CD4-positive, alpha-beta T cell treated with Interferon alpha-2 for 1 hour (primary cell): ENCODE measurements at places on chromosomes 5 and 9.
A peak's percentile ranks its signal among the peaks of the same experiment; 100 is the strongest.

GRCh38 chr9:112380102-112380824, at the start of gene HSDL2:
TSS of gene HSDL2 (plus strand) at chr9:112380108. CDS start at chr9:112380164, 56 bp downstream.
- no peak for DNase-seq

GRCh38 chr9:85940275-85940831, 593 bp upstream of the NAA35 start:
- no peak for DNase-seq

GRCh38 chr9:19371942-19372341, 8.1 kb downstream of the RPS6 start:
- DNase-seq = no peak

GRCh38 chr5:96476654-96477053, 43.6 kb upstream of the PCSK1 start:
- no peak for DNase-seq

DNA sequence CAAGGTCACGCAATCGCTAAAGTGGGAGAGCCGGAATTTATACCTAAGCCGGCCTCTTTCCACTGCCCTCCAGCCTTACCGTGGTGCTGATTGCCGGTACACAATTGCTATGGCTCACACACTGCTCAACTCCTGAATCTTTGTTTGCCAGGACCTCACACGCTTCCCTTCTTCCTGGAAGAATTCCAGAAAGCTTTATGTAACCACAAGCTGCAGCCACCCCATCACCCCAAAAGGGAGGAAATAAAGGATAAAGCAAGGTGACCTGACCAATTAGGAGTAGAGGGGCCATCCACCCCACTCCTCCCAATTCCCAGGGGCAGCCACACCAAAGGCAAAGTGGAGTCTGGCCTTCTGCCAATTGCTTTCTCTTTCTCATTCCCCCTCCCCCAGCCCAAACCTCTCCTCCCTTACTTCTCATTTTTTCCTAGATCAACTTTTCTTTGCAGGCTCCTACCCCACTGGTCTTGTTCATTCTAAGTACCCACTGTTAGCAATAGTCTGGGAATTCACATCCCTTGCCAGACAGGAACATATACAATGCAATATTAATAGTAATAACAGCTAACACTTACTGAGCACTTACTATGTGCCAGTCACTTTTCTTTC, 18.0 kb upstream of the CDC23 start:
- DNase-seq = no peak

DNA sequence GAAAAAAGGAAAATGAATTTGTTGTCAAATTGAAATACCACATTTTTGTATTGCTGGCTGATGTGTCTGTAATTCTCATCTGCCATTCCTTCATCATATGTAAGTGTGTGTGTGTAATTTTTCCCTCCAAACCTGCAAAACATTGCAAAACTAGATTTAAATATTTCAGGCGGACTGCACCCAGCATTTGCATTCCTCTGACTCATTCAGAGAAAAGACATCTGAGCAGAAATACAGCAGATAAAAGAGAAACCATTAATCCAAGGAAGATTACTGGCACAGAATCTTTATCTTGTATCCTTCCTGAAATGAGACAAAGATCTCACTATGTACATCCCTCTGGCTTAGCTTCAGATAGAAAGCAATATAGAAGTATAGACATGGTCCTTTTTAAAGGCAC, 275.3 kb downstream of the TMEM38B start:
- no peak for DNase-seq

DNA sequence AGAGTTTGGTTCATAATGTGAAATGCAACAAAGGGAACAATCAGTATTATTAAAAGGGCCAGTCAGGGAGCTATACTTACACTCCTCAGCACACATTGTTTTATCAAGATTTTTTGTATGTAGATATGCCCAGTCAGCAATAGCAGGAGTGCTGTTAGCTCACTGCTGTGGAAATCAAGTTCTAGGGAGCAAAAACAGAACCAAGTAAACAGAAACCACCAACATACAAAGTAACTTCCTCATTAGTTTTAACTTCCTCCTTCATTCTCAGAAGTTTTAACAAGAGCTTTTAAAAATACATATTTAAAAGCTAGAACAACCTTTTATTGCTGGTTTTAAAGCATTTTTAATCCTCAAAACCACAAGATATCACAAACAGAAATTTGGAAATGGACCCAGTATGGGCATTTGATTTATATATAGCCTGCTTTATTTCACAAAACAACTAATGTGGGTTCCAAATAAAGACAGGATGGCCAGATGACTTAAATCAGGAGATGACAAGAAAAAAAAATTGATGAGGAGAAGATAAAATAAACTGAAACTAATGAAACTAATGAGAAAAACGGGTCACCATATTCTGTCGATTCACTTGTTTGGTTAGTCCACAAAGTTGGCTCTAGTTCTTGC, 178.5 kb downstream of the ADAMTS12 start:
- DNase-seq = no peak

- peak; percentile 43 for DNase-seq
Measured at GRCh38 chr9:37531699-37532098, 44.5 kb downstream of the FBXO10 start.

GRCh38 chr9:102911185-102911584, 83.9 kb upstream of the CYLC2 start:
- no peak for DNase-seq

GRCh38 chr9:21326526-21327139, 8.6 kb downstream of the KLHL9 start:
- DNase-seq = no peak

- DNase-seq = no peak
Measured at GRCh38 chr9:100120286-100120685, 21.2 kb downstream of the INVS start.

- no peak for DNase-seq
Measured at GRCh38 chr9:11356067-11356466, 743.3 kb upstream of the PTPRD start.

DNA sequence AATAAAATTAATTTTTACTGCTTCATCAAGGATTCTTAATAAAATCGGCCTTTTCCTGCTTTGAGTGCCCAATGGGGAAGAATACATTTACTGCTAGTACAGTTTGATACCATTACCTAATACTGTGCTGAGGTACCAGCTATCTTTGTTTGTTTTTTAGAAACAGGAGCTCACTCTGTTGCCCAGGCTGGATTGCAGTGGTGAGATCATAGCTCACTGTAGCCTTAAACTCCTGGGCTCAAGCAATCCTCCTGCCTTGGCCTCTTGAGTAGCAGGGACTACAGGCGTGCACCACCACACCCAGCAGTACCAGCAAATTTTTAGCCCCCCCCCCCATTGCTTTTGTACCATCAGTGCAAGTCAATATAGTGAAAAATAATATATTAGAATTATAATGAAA, 13.6 kb upstream of the ANKHD1 start:
- no peak for DNase-seq

DNA sequence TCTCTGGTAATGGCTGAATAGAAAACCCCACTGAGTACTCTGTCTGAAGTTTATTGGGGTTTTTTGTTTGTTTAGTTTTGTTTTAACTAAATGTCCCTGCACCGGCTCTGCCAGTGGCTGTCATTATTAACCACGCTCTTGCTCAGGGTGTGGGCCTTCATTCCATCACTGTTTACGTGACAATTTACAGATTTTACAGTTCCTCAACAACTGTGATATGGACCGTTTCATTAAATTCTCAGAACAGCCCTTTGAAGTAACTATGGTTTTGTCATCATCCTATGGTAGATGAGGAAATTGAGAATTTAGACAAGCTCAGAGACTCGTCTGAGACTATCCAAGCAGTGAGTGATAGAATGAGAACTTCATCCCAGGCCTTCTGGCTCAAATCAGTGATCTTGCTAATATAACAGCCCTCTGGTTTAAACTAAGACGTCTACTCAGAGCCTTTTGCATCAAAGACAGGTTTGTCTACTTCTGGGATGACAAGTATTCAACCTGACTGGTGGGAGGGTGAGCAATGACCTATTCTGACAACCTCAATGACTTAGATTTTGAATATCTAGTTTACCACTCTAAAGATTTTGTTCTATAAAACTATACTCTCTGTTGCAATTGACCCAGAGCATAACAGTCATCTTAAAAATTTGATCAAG, 77.3 kb upstream of the MAP3K1 start:
- DNase-seq = no peak

- peak; percentile 65 for DNase-seq
Measured at GRCh38 chr9:35661756-35662350, 3.1 kb downstream of the ARHGEF39 start.

GRCh38 chr5:30099634-30100033, 1093.9 kb upstream of the CDH6 start:
- no peak for DNase-seq

- no peak for DNase-seq
Measured at GRCh38 chr9:105360344-105360743, 87.5 kb upstream of the FSD1L start.

DNA sequence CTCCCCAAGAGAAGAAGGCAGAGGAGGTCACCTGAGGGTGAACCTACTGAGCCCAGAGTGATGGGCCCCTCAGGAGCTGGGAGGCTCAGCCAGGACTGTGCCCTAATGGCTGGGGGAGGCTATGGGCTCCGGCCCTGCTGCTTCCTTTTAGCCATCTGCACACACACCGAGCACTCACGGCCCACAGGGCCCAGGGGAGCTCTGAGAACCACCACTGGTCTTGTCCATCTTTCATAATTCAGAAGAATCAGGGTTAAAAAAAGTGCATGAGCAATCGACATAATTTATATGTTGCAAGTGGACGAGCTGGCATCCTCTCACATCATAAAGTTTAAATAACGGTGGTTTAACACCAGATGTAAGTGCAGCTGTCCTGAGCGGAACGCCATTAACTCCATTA, 162.1 kb downstream of the FSTL4 start:
- no peak for DNase-seq

GRCh38 chr9:124274226-124274625, 16.5 kb downstream of the NEK6 start:
- no peak for DNase-seq

DNA sequence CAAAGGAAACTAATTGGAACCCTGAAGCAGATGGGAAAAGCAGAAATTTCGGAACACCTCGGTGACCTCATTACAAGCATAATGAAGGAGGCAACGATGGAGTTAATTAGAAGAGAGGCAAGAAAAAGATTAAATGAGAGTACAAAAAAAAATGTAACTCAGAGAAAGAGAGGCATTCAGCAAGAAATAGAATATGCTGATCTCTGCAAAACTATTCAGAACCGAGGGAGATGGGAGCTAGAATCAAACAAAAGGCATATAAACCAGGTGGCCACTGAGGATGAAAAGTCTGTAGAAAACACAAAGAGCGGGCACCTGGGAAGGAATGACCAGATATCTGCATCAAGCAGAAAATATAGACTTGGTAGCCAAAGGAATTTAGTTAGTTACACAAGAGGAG, 118.9 kb downstream of the CETN3 start:
- no peak for DNase-seq

- DNase-seq = no peak
Measured at GRCh38 chr5:16160706-16161105, 18.9 kb downstream of the MARCHF11 start.

GRCh38 chr5:151675611-151676313, 11.0 kb downstream of the SPARC start:
- DNase-seq = no peak

DNA sequence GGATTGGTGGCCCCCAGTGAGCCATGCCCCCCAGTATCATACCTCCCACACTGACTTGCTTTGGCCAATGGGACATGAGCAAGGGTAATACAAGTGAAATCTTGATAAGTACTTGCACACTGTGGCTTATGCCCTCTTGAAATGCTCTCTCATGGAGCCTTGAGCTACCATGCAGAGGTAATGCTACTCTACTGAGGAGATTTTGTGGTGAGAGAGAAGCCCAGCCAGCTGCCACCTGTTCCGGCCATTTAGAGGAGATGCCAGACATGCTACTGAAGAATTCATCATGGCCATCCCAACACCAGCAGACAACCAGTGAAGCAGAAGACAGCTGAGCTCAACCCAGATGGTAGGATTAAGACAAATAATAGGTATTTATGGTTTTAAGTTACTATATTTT, 299.5 kb downstream of the MEF2C start:
- DNase-seq = no peak

GRCh38 chr9:90878562-90878961, 76.9 kb downstream of the SYK start:
- no peak for DNase-seq

- no peak for DNase-seq
Measured at GRCh38 chr5:54794135-54794975, 191.0 kb downstream of the ESM1 start.

GRCh38 chr5:95773335-95774059, 42.4 kb downstream of the RHOBTB3 start:
- peak; percentile 6 for DNase-seq

DNA sequence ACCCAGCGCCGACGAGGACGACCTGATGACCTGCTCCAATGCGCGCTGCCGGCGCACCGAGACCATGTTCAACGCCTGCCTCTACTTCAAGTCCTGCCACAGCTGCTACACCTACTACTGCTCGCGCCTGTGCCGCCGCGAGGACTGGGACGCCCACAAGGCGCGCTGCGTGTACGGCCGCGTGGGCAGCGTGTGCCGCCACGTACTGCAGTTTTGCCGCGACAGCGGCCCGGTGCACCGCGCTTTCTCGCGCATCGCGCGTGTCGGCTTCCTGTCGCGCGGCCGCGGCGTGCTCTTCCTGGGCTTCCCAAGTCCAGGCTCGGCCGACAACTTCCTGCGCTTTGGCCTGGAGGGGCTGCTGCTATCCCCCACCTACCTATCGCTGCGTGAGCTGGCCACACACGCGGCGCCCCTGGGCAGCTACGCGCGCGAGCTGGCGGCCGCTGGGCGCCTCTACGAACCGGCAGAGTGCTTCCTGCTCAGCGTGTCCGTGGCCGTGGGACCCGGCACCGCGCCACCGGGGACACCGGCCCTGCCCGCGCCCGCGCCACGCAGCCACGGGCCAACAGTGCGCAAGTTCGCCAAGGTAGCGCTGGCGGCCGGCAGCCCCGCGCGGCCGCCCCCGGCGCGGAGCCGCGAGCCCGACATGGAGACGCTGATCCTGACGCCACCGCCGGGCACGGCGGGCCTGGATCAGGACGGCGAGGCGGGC, 2.7 kb upstream of the PHPT1 start:
- no peak for DNase-seq

- no peak for DNase-seq
Measured at GRCh38 chr5:19301271-19301670, 686.7 kb downstream of the CDH18 start.

- DNase-seq = peak; percentile 33
Measured at GRCh38 chr5:131514316-131515283, 120.4 kb downstream of the RAPGEF6 start.

DNA sequence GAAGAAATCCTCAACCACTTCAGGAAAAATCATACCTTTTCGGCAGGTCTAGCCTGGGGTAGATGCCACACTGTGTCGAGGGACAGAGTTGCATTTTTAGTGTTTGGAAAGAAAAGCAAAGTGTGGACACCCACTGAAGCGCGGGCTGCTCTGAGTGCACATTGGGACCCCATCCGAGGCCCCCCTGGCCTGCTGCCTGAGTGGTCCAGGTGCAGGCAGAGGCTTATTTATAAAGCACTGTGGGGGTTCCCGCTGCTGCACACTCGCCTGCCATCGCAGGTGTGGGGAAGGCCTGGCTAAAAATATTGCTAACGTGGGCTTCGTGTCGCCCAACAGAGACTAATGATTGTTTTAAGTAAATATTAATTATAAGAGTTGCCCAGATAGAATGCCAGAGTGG, 119.4 kb downstream of the CRB2 start:
- DNase-seq = no peak

- DNase-seq = no peak
Measured at GRCh38 chr5:115939059-115939458, 23.2 kb upstream of the LVRN start.

GRCh38 chr5:157554179-157555036, 21.2 kb downstream of the ADAM19 start:
- no peak for DNase-seq

- DNase-seq = no peak
Measured at GRCh38 chr5:161507591-161507990, 38.9 kb downstream of the GABRB2 start.

- DNase-seq = no peak
Measured at GRCh38 chr9:99955606-99956005, 49.2 kb downstream of the STX17 start.
